Left hindlimb (tissue), 1 donor: ENCODE measurements at places on chromosomes 5 and 9.

GRCh38 chr5:92939428-92939827 lies 641.6 kb downstream of the NR2F1-AS1 start:
- no peak for DNase-seq

DNA sequence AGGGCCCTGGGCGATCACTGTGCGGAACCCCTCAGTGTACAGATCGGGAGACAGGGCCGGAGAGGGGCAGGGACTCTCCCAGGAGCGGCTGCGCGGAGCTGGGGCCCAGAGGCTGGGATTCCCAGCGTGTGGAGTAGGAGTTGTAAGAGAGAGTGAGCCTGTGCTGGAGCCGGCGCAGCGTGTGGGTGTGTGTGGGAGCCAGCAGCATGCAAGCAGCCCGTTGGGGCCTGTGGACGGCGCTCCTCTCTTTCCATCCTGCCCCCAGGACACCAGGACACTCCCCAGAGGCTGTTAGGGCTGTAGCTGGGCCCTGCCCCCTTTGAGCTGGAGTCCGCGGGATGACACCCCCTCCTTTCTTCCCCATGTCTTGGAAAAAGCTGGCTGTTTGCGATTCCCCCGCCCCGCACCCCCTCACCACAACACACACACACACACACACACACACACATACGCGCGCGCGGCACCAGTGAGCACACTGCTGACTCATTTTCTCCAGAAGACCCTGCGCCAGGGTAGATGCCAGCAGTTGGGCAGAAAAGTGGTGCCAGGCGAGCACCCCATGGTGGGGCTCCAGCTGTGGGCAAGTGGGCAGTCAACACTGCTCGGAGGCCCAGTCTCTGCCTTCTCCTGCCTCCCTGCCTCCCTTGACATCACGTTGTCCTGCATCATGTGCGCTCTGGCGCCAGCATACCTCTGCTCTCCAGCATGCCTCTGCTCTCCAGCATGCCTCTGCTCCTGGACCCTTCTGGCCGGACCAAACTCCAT lies 1.5 kb downstream of the COL27A1 start:
- peak; percentile 80 for DNase-seq

- no peak for DNase-seq
Observed at GRCh38 chr5:27091858-27092257, 53.5 kb upstream of the CDH9 start.

DNA sequence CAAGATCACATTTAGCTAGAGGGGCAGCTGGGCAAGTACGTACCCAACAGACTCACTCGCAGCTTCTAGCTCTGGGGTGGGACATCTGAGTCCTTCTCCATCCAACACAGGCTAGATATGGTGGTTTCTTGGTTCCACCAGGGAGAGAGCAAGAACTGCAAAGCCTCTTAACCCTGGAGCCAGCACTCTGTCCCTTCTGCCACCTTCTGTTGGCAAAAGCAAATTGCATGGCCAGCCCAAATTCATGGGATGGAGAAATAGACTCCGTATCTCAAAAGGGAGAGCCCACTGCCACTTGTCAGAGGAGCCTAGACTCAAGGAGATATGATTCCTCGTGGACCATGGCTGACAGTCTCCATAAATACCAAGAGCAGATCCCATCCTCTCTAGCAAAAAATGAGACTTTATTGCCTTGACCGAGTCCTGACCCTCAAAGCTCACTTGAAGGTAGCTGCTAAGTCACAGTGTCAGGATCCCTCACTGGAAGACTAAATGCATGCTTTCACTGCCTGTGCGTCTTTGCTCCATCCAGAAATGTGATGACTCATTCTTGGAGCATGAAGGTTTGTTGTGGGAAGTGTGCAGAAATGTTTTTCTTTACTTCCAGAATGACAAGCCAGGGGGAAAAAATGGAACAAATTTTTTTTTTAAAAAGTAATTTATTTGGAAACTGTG lies 28.8 kb upstream of the ROR2 start:
- DNase-seq: no peak

GRCh38 chr9:107653263-107653821 lies 163.8 kb upstream of the KLF4 start:
- DNase-seq: no peak

- peak; percentile 81 for DNase-seq
Observed at GRCh38 chr5:154190595-154191304, at the start of gene GALNT10. TSS of gene GALNT10 (plus strand) at chr5:154190733. CDS start at chr5:154190867, 134 bp downstream.

- peak; percentile 82 for DNase-seq
Observed at GRCh38 chr5:141512390-141512910, 23.6 kb downstream of the PCDHGC5 start.

GRCh38 chr9:128141604-128142003 lies 7.6 kb upstream of the LCN2 start:
- no peak for DNase-seq

DNA sequence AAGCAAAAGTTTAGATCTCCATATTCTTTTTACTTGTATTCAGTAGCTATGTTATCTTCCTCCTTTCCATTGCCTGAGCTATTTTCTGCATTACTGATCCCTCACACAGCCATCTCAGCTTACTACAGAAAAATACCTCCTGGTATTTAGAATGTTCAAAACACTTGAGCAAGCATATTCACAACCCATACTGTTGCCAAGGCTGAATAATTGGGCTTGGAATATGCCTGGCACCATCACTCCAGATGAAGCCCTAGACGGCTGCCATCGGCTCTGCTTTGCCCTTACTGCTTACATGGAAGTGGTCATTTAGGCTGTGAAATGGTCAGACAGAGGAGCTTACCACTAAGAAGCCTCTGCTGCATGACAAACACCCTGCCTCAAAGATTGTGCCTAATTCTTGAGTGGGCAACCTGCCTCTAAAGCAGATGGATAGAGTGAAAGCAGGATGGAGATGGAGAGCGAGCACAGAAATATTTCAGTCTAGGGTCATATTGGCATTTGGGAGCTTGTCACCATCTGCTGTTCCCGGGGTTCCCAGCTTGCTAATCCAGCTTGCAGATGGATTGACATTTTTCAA lies 92.5 kb upstream of the TAS2R1 start:
- DNase-seq: no peak

- no peak for DNase-seq
Observed at GRCh38 chr5:96439477-96440184, 6.6 kb upstream of the PCSK1 start.

GRCh38 chr5:127040796-127041520 lies 10.6 kb upstream of the MARCHF3 start:
- DNase-seq: no peak

GRCh38 chr5:873328-873727 lies 19.3 kb downstream of the BRD9 start:
- no peak for DNase-seq

DNA sequence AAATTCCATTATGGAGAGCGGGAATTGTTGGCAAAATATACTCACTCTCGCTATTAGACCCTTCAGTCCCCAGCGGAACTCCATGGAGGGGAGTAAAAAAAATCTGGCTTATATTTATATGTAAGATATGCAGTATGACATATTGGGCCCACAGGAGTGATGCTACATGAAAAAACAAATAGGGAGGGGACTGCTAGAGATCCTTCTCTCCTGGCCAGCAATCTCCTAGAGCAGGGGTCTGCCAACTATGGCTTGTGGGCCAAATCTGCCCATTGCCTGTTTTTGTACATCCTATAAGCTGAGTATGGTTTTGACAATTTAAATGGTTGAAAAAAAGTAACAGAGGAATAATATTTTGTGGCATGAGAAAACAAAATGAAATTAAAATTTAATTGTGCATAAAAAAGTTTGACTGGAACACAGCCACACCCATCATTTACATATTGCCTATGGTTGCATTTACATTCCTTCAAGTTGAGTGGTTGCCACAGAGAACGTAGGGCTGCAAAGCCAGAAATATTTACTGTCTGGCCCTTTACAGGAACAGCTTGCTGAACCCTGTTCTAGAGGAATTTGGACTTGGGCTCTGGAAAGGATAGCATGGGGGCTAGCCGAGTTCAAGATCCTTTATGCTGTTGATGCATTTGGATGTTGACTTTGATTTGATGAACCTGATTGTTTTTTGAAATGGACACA lies 197.3 kb upstream of the CLINT1 start:
- no peak for DNase-seq
